ENCODE measurements at places on chromosomes 2 and 18.

GRCh38 chr2:180990794-180991193 is 10.4 kb downstream of the UBE2E3 start:
- no peak for DNase-seq

GRCh38 chr2:68448671-68449653 is 18.1 kb downstream of the FBXO48 start:
- no peak for DNase-seq

- no peak for DNase-seq
These were observed 91.4 kb upstream of the NCK2 start for GRCh38 chr2:105653302-105653701.

- no peak for DNase-seq
These were observed 136.6 kb upstream of the ITGB6 start for GRCh38 chr2:160336635-160337034.

- DNase-seq: no peak
These were observed 51.9 kb upstream of the LYPD1 start for GRCh38 chr2:132721938-132722337.

- DNase-seq: no peak
These were observed 140.5 kb upstream of the TNP1 start for GRCh38 chr2:217000406-217000805.

- no peak for DNase-seq
These were observed 153.7 kb upstream of the KCTD1 start for GRCh38 chr18:26702086-26702485.

- peak; percentile 63 for DNase-seq
These were observed 175.2 kb upstream of the SALL3 start for GRCh38 chr18:78804206-78805030.

GRCh38 chr2:43127208-43127940 is 99.0 kb downstream of the ZFP36L2 start:
- DNase-seq: no peak

GRCh38 chr2:119414894-119415293 is 16.8 kb upstream of the TMEM37 start:
- DNase-seq: peak; percentile 5

- no peak for DNase-seq
These were observed 9.1 kb downstream of the EPAS1 start for GRCh38 chr2:46306330-46306751.

DNA sequence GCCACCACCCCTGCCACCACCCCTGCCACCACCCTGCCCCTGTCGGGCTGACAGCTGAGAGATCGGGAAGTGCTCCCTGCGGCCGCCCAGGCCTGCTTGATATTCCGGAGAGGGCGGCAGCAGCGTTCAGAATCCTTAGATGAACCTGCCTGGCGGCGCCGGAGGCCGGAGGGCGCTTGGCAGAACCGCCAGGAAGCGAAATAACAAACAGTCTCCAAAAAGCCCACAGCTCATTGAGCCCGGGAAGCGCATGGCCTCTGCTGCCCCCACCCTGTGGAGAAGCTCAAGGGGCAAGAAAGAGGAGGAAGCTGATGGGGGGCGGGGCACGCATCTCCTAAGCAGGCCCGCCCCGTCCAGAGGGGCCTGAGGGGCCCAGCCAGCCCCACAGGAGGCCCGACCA is 92.2 kb upstream of the MBOAT2 start:
- peak; percentile 55 for DNase-seq

- DNase-seq: no peak
These were observed 40.2 kb upstream of the EML4 start for GRCh38 chr2:42128721-42129486.

DNA sequence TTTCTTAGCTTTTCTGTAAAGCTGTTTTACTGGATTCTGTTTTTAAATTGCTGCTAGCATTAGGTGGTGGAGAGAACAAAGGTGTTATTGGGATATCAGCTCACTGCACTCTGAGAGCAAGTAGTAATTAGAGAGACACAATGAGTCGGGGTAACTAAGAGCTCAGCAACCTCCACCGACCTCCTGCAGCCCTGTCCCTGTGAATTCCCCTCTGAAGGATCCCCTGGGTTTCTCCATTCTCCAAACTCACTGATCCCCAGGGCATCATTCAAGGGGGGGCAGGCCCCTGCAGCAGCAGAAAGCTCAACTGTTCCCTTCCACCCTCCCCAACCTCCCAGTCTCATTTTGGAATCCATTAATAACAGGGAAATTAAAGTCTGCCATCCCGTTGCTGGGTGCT is 73.0 kb downstream of the MTCL1 start:
- no peak for DNase-seq

DNA sequence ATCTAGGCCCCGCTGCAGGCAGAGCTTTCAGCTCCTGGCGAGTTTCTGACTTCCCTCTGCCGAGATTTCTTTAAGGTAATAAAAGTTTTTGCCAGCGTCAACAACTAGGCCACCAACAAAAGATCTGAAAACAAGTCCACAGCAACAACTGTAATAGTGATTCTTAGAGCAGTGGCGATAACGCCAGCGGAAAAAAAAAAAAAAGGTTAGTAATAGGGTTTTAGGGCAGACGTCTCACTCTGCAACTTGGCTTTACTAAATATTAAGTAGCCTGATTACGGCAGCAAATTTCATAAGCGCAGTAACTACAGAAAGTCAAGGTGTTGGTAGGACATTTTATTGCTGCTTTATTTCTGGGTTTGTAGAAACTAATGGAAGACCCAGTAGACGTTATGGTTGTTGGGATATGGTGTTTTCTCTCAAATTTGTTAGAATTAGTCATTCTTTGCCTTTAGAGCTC is 481 bp downstream of the SLC30A6 start:
- no peak for DNase-seq

- DNase-seq: no peak
These were observed 104.4 kb upstream of the STK17B start for GRCh38 chr2:196275646-196276352.

DNA sequence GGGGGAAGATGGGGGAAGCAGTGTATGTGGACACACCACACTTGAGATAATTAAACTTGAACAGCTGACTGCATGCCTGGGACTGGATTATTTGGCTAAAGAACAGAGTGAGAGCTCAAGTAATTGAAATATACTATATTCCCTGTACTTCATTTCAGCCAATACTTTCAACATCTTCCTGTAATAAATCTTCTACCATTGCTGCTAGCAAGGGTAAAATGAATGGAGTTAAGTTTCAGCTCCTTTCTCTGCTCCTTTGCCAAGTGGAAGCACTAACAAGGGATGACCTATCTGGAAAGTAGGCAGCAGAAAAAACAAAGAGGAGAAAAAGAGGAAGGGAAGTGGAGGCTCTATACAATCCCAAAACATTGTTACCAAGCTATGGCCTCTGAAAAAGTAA is 50.9 kb downstream of the MMADHC start:
- DNase-seq: no peak

DNA sequence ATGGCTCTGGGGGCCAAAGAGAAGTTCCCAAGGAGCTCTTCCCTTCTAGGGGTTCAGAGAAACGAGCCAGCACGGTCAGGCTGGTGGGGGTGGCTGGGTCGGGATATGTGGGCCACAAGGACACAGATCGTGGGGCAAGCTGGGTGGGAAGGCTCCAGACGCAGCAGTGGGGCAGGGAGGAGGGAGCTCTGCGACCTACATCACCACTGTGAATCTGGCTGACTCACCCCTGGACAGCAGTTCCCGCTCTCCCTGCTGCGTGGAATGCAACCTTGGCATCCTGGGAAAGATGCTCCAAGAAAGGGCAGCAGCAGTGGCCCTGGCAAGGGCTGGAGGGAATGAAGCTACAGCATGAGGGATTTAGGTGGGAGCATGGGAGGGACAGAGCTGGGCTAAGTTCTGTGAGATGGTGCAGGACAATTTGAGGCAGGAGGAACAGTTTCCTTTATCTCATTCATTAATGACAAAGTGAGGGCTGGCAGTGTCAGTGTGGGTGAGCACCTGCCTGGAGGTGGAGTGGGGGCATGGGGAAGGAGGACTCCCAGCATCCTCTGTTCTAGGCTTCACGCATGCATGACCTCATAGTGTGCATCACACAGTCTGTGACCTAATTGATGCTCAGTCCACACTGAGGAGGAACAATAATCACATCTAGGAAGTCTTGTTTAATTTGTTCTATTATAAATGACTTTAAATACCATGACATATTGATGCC is 25.0 kb downstream of the CELF4 start:
- DNase-seq: no peak

GRCh38 chr2:188848887-188849435 is 125.2 kb upstream of the COL3A1 start:
- DNase-seq: no peak

DNA sequence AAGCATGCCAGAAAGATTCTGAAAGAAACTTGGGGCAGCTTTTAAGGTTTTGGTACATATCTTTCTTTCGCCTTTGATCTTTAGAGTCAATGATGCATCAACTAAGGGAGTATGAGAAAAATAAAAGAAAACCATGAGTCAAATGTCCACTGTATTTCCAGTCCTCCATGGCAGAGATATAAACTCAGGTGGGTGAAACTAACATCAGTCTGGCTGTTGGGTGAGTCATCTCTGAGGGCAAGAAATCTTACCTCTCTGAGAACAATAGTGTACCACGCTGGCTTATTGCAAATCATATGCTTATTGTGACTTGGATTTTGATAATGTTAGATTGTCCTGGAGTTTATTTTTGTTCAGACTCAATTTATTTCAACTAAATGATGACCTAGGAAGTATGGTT is 521.0 kb downstream of the PLCL1 start:
- no peak for DNase-seq

GRCh38 chr2:11018651-11019185 is 107.0 kb downstream of the KCNF1 start:
- no peak for DNase-seq

DNA sequence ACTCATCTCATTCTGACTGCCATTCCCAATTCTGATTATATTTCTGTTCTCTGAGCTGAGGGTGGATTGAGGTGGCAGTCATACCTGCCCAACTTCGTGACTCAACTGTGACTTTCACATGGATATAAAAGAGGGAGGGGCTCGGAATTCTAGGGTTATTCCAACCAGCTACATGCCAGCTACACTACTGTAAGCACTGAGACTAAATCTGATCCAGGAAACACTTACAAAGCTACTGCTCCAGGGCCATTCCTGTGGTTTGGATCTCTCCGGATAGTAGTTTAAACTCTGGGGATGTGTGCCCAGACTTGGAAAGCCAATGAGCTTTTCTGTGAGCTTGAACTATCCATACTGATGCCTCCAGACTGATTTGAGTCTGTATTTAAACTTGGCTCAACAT is 7.9 kb downstream of the MAP2 start:
- no peak for DNase-seq

DNA sequence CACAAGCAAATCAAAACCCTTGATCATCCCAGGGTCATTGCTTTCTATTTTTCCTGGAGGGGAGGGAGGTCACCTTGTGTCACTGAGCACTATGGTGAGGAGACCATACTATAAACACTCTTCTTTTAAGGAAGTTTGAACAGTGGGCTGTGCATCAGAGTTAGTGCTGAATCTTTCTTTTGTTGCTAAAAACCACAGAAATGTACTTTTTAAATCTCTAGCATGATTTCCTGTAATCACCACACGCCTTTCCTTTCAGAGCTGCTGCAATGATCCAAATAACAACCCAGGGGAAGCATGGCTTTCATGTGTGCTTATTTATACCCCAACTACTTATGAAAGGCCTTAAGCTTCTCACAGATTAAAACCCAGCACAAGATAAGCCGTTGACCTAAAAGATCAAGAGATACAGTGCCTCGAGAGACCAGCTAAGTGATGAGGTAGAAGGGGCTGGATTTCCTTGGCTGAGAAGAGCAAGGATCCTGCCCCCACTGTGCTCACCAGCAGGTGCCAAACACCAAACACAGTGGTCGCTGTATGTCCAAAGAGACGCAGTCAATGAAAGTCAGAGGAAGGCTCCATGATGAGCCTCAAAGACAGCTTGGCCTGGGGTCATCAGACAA is 34.7 kb downstream of the TRABD2A start:
- no peak for DNase-seq

- DNase-seq: no peak
These were observed 354.4 kb downstream of the ARL6IP6 start for GRCh38 chr2:153072813-153073212.

- no peak for DNase-seq
These were observed 91.4 kb upstream of the RBMS1 start for GRCh38 chr2:160584972-160585494.

DNA sequence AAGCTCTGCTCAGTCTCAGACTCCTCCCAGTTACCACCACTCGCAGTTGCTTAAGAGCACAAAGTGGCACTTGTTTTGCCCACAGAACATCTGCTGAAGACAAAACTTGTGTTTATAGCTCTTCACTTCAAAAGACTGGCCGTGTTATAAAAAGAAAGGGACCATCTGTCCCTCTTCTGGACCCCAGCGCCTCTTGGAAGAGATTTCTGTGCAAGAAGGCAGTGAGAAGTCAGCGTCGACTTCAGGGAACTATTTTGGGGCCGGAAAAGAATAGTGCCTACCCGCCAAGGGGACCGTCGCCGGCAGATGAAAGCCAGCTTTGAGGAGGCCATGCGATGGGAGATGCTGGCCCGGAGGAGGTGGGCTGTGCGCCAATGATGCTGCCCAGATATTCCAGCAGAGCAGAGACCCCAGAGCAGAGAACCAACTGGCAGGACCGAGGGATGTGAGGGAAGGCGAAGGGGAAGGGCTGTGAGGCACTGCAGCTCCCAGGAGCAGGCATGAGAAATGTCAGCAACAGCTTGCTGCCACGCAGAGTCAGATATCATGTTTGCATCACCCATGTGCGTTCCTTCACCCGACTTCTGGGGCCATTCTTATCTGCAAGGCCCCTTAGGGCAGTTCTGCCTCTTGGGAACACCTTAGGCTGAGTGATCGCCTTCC is 270.9 kb downstream of the ATAD2B start:
- DNase-seq: no peak

GRCh38 chr2:3527886-3528785 is 8.8 kb upstream of the ADI1 start:
- DNase-seq: no peak

DNA sequence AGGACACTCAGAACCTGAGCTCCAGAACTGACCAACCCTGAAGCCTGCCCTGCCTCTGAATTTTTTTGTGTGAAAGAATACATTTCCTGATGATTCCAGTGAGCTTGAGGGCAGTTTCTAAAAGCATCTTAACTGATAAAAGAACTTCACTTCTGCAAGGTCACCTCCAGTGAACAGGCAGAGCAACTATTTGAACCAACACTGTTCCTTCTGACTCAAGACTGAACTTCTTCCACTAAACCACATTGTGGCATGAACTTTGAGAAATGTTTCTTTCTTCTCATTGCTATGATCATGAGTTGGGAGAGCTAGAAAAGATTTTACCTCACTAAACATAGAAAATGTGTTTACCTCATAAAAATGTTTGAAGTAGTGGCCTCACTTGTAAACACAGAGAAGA is 83.8 kb upstream of the SERTAD2 start:
- DNase-seq: no peak

All from tibial artery (tissue), 4 donors.